ENCODE measurements at places on chromosomes 1 and 21. TPM values are rescaled to one million over a fixed set of nuclear protein-coding genes. Genes with fewer than 3 reads are reported as not detected.

DNA sequence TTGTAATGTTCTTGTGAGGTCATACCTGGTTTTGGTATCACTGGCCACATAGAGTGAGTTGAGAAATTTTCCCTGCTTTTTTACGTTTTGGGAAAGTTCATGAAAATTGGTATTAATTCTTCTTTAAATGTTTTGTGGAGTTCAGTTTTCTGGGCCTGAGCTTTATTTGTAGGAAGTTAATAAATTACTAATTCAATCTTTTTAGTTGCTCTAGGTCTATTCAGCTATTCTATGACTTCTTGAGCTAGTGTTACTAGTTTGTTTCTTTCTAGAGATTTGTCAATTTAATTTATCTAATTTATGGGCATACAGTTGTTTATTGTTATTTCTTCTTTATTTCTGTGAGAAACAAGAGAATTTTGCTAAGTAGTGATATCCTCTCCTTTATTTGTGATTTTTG is 37.4 kb downstream of the HOOK1 start:
- DNase-seq, result no peak

RBM8A gene
- 52.3 TPM for total RNA-seq

PROK1 gene
- not detected for total RNA-seq

DNA sequence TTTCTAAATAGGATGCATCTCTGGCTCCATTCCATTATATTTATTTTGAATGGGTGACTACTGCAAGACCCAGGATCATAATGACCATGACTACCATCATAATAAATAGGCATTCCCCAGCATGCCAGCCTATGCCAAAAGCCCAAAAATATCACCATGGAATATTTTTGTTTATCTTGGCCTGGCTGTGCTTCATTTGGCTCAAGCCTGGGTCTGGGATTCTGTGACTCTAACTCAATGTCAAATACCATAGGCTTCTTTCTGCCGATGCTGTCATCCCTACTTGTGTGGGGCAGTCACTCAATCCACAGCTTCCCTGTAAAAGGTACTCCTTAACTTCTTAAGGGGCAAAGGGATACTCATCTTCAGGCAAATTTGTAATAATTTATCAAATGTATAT is 66.6 kb downstream of the DIRAS3 start:
- DNase-seq, result peak; percentile 63

- no peak for DNase-seq
These were observed 53.5 kb downstream of the NTNG1 start for GRCh38 chr1:107194380-107194779.

- peak; percentile 77 for DNase-seq
These were observed 137.2 kb downstream of the DHRS3 start for GRCh38 chr1:12480748-12481362.

GRCh38 chr1:154910851-154911250 is 25.7 kb downstream of the PMVK start:
- DNase-seq, result no peak

GRCh38 chr1:97820470-97821188 is 100.2 kb downstream of the DPYD start:
- no peak for DNase-seq

EPHA10 gene
- not detected for total RNA-seq

Data from MG63 (cell line).